Sigmoid colon (tissue), 7 donors: ENCODE measurements at places on chromosomes 4 and X. TPM values are rescaled to one million over a fixed set of nuclear protein-coding genes. Genes with fewer than 3 reads are reported as not detected.

CSAG1 gene
- not detected for total RNA-seq

HTR2C gene
- total RNA-seq: not detected

YY2 gene
- total RNA-seq: 3.7 TPM

PLAC1 gene
- total RNA-seq: 1.4 TPM

- no peak for DNase-seq
Observed at GRCh38 chr4:7540206-7540605, 105.5 kb upstream of the PSAPL1 start.

SULT1E1 gene
- not detected for total RNA-seq

DNA sequence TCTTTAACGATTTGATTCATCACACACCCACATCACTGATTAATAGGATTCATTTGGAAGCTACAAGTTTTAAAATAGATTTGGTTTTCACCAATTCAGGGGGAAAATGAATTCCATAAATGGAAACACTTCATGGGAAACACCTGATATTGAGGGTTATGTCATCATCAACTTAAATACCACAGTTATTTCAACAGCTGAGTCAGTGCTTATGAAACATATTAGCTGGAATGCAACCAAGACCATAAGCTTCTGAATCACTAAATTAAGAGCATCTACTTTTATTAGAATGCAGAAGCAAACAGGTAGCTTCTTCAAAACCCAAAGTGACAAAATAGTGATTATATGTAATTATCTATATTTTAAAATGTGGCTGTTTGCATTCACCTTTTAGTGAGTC, 207.8 kb upstream of the DCAF8L1 start:
- DNase-seq: no peak

F11 gene
- total RNA-seq: 0.14 TPM

GRCh38 chrX:154013614-154014360, 5.9 kb downstream of the IRAK1 start:
- DNase-seq: no peak

RELL1 gene
- 42.1 TPM for total RNA-seq

- DNase-seq: no peak
Observed at GRCh38 chr4:79987401-79987800, 85.6 kb downstream of the ANTXR2 start.

GLOD5 gene
- total RNA-seq: not detected
